Vagina (tissue), 2 donors: ENCODE measurements at places on chromosomes 6 and 20. TPM values are rescaled to one million over a fixed set of nuclear protein-coding genes. Genes with fewer than 3 reads are reported as not detected.

- H3K4me1 ChIP-seq: peaks cover 62% of the 10 kb centered on the region
- DNase-seq: no peak
- peak overlapping the region; percentile 96 for H3K4me3 ChIP-seq
- peak overlapping the region; percentile 99 for H3K27ac ChIP-seq
- no peaks in the 10 kb centered on the region for H3K36me3 ChIP-seq
- H3K27me3 ChIP-seq: no peaks in the 10 kb centered on the region
Observed at GRCh38 chr20:17571153-17571527, 1.3 kb downstream of the DSTN start.

The GNMT gene
- 1.5 TPM for total RNA-seq

DNA sequence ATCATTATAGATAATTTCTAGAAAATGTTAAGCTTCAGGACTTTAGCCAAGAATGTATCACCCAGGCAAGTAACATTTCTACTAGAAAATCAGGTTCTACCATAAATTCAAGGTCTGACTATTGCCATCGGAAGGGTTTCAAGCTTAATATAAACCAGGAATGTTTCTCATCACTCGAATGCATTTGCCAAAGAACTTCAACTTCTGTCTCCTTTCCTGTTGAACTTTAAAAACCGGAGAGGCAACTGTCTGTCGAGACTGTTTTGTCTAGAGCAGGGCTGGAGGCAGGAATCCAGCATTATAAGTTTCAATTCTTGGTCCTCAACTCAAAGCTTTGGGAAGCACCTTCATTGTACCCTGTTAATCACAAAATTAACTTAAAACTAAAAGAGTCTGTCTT, 264.7 kb downstream of the ZNF217 start:
- H3K4me3 ChIP-seq: no peak overlapping the region
- no peaks in the 10 kb centered on the region for H3K27me3 ChIP-seq
- no peak for DNase-seq

DNA sequence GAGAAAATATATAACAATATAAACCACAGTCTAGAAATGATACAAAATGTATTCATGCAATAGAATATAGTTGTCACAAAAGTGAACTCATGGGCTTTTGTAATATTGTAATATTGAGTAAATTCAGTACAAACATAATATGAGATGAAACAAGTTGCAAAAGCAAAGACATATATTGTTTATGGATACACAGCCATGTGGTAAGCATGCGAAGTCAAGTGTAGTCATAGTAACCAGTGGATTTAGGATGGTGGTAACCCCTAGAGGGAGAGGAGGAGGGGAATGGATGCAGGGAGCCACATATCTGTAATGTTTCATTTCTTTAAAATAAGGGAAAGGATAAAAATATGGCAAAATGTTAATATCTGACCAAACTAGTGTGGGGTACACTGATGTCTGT, 47.3 kb downstream of the ARMC2 start:
- no peak for DNase-seq
- H3K36me3 ChIP-seq: no peaks in the 10 kb centered on the region
- H3K27ac ChIP-seq: peak overlapping the region; percentile 45

The PRRC2A gene
- 74.6 TPM for total RNA-seq

- no peaks in the 10 kb centered on the region for H3K36me3 ChIP-seq
- peak overlapping the region; percentile 15 for H3K27ac ChIP-seq
- no peak overlapping the region for H3K4me3 ChIP-seq
- DNase-seq: no peak
- peaks cover 14% of the 10 kb centered on the region for H3K4me1 ChIP-seq
- no peaks in the 10 kb centered on the region for H3K27me3 ChIP-seq
Observed at GRCh38 chr6:163764565-163764964, 350.0 kb downstream of the QKI start.
